Peyer's patch (tissue), 4 donors: ENCODE measurements at places on chromosomes 7 and 10.

DNA sequence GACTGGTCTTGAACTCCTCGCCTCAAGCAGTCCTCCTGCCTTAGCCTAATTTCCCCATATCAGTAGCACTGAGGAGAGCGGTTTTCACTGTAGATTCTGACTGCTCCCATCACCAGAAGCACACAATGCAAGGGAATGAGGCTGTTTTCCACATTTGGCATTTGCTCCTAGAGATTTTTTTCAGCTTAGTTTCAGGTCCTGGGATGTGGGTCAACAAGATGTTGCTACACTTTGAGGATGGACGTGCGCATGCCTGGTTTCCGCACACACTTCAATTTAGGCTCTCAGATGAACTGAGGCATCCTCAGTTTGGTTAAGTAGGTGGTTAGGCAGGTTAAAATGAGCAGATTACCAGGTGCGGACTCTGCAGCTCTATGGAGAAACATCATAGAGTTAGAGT, 287.1 kb upstream of the LYZL1 start:
- no peak overlapping the region for H3K27ac ChIP-seq
- no peak for DNase-seq
- no peaks in the 10 kb centered on the region for H3K27me3 ChIP-seq
- H3K4me1 ChIP-seq = no peaks in the 10 kb centered on the region
- no peaks in the 10 kb centered on the region for H3K36me3 ChIP-seq
- H3K4me3 ChIP-seq = no peak overlapping the region

- DNase-seq = no peak
- no peaks in the 10 kb centered on the region for H3K27me3 ChIP-seq
- H3K4me3 ChIP-seq = no peak overlapping the region
- no peaks in the 10 kb centered on the region for H3K4me1 ChIP-seq
- no peak overlapping the region for H3K27ac ChIP-seq
- H3K36me3 ChIP-seq = no peaks in the 10 kb centered on the region
Observed at GRCh38 chr10:75782463-75783248, 351.2 kb downstream of the LRMDA start.

- no peak overlapping the region for H3K27ac ChIP-seq
- DNase-seq = no peak
- no peaks in the 10 kb centered on the region for H3K27me3 ChIP-seq
- H3K36me3 ChIP-seq = no peaks in the 10 kb centered on the region
- no peak overlapping the region for H3K4me3 ChIP-seq
Observed at GRCh38 chr10:106355450-106355849, 809.1 kb downstream of the SORCS1 start.

DNA sequence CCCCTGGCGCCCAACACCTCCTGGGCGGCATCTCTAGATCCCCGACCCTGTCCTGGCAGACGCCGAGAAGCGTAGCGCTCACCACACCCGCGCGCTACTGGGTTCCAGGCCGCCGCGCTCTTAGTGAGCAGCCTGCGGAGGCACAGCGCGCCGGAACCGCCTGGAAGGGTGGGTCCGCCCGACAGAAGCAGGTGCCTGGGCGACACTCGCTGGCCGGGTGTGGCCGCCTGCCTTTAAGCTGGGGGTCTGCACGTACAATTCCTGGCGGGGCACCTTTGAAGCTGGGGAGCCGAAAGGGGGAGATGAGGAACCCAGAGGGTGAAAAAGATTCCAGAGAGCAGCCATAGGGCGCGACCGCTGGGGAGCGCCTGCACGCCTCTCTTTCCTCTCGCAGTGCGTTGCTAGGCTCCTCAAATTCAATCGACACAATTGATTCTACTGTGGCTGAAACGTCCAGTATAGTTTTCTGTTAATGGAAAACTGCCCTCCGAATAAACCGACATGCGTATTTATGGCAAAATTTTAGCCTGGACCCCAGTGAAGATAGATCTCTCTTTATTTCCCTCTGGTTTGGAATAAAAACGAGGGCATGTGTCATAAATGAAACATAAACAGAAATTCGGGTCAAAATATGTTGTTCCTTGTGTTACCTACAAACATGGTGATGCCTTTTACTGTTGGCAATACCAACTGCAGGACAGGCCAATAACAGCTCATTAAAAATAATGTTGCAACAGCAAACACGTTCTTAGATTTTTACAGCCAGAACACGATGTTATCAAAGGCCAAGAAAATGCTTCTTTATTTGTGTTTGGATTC, 4.6 kb downstream of the HMX3 start:
- H3K36me3 ChIP-seq = no peaks in the 10 kb centered on the region
- H3K27ac ChIP-seq = no peak overlapping the region
- no peak overlapping the region for H3K4me3 ChIP-seq
- peaks cover 83% of the 10 kb centered on the region for H3K27me3 ChIP-seq

- no peak overlapping the region for H3K27ac ChIP-seq
- no peaks in the 10 kb centered on the region for H3K4me1 ChIP-seq
- H3K36me3 ChIP-seq = no peaks in the 10 kb centered on the region
Observed at GRCh38 chr7:101733713-101734475, 83.5 kb upstream of the CUX1 start.

DNA sequence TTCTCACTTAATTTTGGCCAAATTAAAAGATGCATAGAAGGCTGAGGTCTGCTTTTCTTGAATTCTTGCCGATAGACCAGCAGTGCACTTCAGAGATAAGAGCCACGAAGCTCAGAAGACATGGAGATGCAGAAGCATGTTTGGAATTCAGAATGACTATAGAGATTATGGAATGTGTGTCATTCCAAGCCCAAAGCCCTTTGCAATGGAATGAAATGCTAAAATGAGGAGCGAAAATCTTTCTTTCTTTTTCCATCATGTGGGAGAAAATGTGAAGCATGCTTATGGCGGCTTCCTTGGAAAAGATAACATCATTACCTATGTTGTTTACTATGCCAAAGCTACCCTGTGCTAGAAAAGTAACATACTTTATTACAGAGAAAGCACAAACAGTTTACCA, 257.0 kb upstream of the RNF32 start:
- no peaks in the 10 kb centered on the region for H3K4me1 ChIP-seq
- H3K4me3 ChIP-seq = no peak overlapping the region
- no peaks in the 10 kb centered on the region for H3K36me3 ChIP-seq
- no peak for DNase-seq
- no peak overlapping the region for H3K27ac ChIP-seq

- no peak overlapping the region for H3K27ac ChIP-seq
- no peaks in the 10 kb centered on the region for H3K27me3 ChIP-seq
- H3K4me1 ChIP-seq = no peaks in the 10 kb centered on the region
- no peaks in the 10 kb centered on the region for H3K36me3 ChIP-seq
Observed at GRCh38 chr7:103499976-103500375, 54.0 kb upstream of the SLC26A5 start.

GRCh38 chr10:101144053-101144452, 13.0 kb downstream of the TLX1 start:
- H3K4me3 ChIP-seq = no peak overlapping the region
- no peaks in the 10 kb centered on the region for H3K36me3 ChIP-seq
- H3K27me3 ChIP-seq = no peaks in the 10 kb centered on the region
- H3K27ac ChIP-seq = no peak overlapping the region

DNA sequence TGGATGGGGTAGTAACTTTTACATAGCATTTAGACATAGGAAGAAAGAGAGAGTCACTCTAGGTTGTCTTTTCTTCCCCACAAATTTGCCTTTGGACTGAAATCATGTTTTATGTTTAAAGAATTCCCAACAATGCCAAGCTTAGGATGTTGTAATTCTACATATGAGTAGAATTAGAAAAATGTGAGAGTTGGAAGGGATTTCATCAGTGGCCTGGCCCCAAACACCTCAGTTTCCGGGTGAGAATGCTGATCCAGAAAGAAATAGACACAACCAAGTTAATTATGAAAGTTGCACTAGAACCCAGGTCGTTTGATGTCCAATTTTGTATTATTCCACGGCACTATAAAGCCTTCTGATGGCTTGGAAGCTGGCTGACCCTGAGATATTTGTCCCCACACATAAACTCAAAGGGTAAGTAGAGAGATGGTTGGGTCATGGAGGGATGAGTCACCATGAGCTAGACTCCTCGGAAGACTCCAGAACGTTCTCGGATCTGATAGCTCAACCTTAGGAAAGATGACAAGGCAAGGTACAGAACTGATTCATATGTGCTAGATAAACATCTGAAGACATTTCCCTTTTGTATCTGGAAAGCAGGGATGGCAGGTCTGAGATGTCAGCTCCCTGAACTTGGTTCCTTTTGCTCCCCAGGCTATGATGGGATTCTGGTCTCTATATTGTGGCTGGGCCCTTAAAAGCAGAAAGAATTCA, 48.8 kb upstream of the SLC35B4 start:
- peak overlapping the region; percentile 83 for H3K27ac ChIP-seq
- no peaks in the 10 kb centered on the region for H3K4me1 ChIP-seq
- H3K36me3 ChIP-seq = no peaks in the 10 kb centered on the region
- DNase-seq = peak; percentile 72
- no peaks in the 10 kb centered on the region for H3K27me3 ChIP-seq
- no peak overlapping the region for H3K4me3 ChIP-seq

DNA sequence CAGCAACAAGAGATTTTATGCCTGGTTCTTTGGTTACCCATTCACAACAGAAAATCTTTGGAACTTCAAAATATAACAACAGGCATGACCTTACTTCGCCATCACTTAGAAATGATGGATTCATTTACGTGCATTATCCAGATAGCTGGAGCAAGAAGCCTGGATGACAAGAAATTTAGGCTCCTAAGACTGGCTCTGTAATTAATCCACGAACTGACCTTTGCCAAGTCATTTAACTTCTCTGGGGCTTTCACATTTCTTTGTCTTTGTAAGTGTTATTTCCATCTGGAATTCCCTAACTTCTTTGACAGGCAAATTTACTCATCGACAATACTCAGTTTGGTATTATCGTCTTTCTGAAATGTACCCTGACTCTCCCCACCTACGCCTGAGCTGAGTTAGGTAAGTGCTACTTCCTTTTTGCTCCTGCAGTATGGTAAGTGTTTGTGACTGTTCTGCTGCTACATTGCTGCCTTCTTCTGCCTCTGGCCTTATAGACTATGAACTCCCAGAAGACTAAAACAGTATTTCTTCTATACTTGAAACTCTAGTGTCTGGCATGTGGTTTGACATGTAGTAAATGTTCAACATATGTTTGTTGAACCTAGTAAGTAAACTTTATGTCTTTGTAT, 5.5 kb upstream of the MDFIC start:
- H3K4me1 ChIP-seq = no peaks in the 10 kb centered on the region
- no peak overlapping the region for H3K4me3 ChIP-seq
- H3K27ac ChIP-seq = peak overlapping the region; percentile 13
- no peak for DNase-seq
- H3K27me3 ChIP-seq = no peaks in the 10 kb centered on the region

DNA sequence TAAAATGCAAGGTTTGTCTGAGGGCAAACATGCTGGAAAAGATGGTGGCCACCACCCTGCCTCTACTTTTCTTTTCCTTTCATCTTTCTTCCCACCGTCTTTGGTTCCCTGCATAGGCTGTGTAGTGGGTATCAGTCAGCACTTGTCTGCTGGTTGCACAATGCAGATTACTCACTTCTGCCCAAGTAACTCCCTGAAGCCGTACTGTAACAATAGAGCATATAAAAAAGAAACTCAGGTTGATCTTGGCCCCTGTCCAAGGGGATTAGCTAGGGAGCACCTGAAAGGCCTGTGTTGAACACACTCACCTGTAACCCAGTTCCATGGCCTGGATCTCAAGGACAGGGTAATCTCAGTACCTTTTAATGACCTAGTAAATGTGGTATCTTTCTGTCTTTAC, 533.0 kb upstream of the GALNT17 start:
- H3K27ac ChIP-seq = peak overlapping the region; percentile 37
- no peak overlapping the region for H3K4me3 ChIP-seq
- no peaks in the 10 kb centered on the region for H3K27me3 ChIP-seq
- H3K36me3 ChIP-seq = no peaks in the 10 kb centered on the region
- peak; percentile 84 for DNase-seq
- peaks cover 6% of the 10 kb centered on the region for H3K4me1 ChIP-seq

DNA sequence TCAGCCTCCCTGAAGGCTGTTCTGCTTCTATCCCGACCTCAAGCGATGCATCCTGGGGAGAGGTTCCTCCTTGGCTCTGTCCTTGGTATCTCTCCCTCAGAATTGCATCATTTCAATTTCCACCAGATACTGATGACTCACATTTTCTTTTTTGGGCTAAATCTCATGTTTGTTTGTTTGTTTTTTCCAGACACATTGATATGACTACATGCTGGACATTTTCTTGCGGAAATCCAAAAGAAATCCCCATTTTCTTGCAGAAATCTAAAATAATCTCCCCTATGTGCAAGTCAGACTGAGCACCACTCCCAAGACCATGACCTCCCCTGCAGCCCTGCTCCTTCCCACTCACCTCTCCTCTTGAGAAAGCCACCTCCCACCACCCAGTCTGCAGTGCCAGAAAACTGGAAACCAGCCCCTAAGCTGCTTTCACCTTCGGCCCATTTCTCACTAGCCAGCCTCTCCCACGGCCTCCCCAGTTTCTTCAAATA, 260.2 kb upstream of the PRKCQ start:
- no peak for DNase-seq
- H3K4me3 ChIP-seq = no peak overlapping the region
- H3K27me3 ChIP-seq = no peaks in the 10 kb centered on the region

- no peaks in the 10 kb centered on the region for H3K4me1 ChIP-seq
- no peak for DNase-seq
- H3K4me3 ChIP-seq = no peak overlapping the region
- H3K36me3 ChIP-seq = no peaks in the 10 kb centered on the region
- H3K27ac ChIP-seq = no peak overlapping the region
- no peaks in the 10 kb centered on the region for H3K27me3 ChIP-seq
Observed at GRCh38 chr10:96450529-96451207, 63.1 kb downstream of the TLL2 start.

- H3K4me3 ChIP-seq = no peak overlapping the region
- no peak for DNase-seq
- no peak overlapping the region for H3K27ac ChIP-seq
Observed at GRCh38 chr7:158707610-158708009, 3.0 kb upstream of the NCAPG2 start.

- H3K4me1 ChIP-seq = no peaks in the 10 kb centered on the region
- no peak overlapping the region for H3K27ac ChIP-seq
- DNase-seq = peak; percentile 37
- no peaks in the 10 kb centered on the region for H3K36me3 ChIP-seq
Observed at GRCh38 chr10:131733596-131733995, 167.2 kb upstream of the PPP2R2D start.

DNA sequence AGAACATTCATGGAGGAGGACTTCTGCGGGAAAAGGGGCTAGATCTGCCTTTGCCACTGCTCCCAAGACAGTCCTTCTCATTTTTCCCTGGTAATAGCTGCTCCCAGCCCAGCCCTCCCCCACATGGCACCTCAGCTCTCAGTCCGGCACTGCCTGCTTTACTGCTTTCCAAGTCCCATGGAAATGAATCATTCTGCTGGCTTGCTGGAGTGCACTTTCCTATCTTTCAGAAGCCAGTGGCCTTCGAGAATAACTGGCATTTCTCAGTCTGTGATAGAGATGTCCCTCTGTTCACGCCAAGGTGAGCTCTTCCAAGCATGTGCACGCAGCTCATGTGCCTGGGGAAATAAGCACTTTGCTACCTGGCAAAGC, 61.4 kb downstream of the SYPL1 start:
- no peaks in the 10 kb centered on the region for H3K27me3 ChIP-seq
- H3K36me3 ChIP-seq = no peaks in the 10 kb centered on the region
- no peak overlapping the region for H3K27ac ChIP-seq
- H3K4me3 ChIP-seq = no peak overlapping the region
- no peaks in the 10 kb centered on the region for H3K4me1 ChIP-seq
